H1 (cell line): ENCODE measurements at places on chromosomes 2 and 18. TPM values are rescaled to one million over a fixed set of nuclear protein-coding genes. Genes with fewer than 3 reads are reported as not detected.

MCFD2 gene
- 74.2 and 76.2 TPM in 2 replicates for total RNA-seq

VSNL1 gene
- 108 and 113 TPM in 2 replicates for total RNA-seq

RAB6C gene
- total RNA-seq = 0.09 TPM in 1 of 2 replicates, not detected in the other

DNA sequence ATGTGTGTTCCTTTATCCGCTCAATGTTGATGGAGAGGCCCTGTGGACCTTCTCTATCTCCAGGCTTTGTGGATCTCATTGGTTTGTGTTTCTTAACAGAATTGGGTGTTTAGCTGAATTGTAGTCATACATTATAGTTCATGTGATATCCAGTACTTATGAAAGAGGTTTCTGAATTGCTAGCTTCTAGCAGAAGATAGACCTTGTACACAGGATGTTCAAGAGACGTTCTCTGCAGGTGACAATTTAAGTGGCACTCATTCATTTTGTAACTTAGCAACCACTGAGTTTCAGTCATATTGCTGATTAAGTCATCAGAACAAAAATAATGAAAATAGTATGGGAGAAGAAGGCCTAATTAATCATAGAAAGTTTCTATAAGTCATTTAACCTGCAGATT lies 279.2 kb downstream of the ALPK2 start:
- no peak for DNase-seq

DNA sequence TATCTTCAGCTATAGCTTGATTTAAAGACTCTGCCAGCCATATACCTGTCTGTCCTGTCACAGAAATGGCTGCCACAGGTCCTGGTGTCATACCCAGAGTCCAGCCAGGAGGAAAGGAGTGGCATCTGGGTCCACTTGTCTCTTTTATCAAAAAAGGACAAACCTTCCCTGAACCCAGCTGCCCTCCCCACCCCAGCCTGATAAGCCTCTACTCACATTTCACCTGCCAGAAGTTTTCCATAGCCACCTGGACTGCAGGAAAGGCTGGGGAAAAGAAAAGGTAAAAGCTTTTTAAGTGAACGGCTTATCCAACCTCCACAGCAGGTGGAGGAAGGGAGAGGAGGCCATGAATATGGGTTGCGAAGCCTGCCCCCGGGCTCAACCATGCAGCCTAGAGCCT lies 32.8 kb downstream of the TMEM163 start:
- no peak for DNase-seq

GATA6 gene
- total RNA-seq = 0.09 and 0.25 TPM in 2 replicates

DNA sequence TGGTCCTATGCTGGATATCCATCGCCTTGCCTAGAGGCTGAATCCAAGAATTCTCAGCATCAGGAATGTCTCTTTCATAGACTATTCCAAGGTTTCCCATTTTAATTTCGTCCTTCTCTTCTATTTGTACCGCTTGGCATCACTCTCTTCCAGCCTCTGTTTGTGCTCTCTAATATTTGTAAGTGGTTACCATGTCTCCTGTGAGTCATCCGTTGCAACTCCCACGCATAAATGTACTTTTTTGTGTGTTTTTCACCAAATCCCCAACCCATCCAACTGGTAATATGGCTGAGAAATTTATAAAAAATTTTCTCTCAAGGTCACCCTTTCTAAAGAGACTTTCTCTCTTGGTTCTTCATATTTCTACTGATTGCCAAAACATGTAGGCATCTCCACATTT lies 21.8 kb downstream of the COLEC12 start:
- no peak for DNase-seq
